Activated naive CD4-positive, alpha-beta T cell treated with anti-CD3 and anti-CD28 coated beads, Interleukin-2, amount 10 ng/mL, durations not matched to agents 7 days and 5 days (primary cell): ENCODE measurements at places on chromosomes 1 and 21.

DNA sequence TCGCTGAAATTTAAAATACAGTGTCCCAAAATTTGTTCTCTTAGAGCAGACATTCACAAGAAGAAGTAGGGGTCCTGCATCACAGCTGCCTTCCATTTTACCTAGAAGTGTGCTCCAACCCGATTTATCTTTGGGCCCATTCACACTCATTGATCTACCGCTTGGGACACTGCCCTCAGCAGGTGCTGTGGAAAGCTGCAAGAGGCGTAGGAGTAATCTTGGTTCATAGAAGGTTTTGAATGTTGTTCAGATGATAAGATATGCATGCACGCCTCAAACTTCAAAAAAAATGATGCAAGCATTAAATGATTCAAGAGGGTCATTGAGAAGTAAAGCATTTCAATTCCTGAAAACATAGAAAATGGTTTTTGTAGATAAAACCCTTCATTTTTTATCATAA is 18.6 kb upstream of the C1orf105 start:
- no peak for DNase-seq
- H3K27ac ChIP-seq: no peak overlapping the region
- H3K4me1 ChIP-seq: peaks cover 39% of the 10 kb centered on the region
- H3K36me3 ChIP-seq: peaks cover 2% of the 10 kb centered on the region

DNA sequence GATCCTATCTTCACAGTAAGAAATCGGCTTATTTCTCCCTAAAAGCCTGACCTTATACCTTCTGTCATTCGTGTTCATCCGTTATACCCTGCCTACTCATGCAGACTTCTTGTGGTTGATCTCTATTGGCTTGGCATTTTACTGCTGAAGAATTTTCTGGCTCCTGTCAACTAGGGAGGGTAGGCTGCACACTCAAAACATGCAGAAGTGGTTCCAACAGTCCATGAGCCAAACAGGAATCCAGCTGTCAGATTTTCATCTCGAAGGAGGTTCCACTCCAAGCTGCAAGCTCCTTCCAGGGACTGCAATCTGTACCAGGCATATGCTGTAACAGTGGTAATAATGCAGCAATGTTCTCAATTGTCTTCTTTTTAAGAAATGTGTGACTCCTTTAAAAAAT is 10.1 kb downstream of the DNAJC11 start:
- no peaks in the 10 kb centered on the region for H3K36me3 ChIP-seq
- H3K27ac ChIP-seq: no peak overlapping the region
- no peak overlapping the region for H3K4me3 ChIP-seq
- peaks cover 3% of the 10 kb centered on the region for H3K4me1 ChIP-seq
- no peak for DNase-seq
- no peaks in the 10 kb centered on the region for H3K27me3 ChIP-seq

DNA sequence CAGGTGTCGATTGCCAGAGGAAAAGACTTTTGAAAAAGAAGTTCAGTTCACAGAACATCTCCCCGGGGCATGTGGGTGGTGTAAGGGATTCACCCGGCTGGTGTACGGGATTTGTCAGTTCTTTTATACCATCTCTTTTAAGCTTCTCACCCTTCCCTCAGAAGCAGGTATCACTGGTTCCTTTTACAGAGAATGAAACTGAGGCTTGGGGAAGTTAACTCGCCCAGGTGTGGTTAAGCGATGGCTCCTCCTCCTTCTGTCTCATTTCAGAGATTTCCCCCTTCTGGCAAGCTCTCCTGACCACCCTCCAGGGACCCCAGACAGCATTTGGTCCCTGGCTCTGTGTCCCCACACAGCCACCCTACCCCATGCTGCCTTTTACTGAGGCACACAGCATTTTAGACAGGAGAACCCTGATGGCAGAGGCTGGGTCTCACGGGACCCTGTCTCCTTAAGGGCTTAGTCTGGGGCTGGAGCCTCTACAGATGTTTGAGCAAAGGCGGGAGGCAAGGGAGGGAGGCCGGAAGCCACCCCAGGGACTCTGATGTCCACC is 2.8 kb upstream of the ECE1 start:
- H3K36me3 ChIP-seq: peaks cover 17% of the 10 kb centered on the region
- no peaks in the 10 kb centered on the region for H3K27me3 ChIP-seq
- peak; percentile 66 for DNase-seq
- peak overlapping the region; percentile 98 for H3K27ac ChIP-seq

- H3K36me3 ChIP-seq: peaks cover 14% of the 10 kb centered on the region
- H3K27me3 ChIP-seq: no peaks in the 10 kb centered on the region
- no peak overlapping the region for H3K4me3 ChIP-seq
- DNase-seq: no peak
- peaks cover 11% of the 10 kb centered on the region for H3K4me1 ChIP-seq
- no peak overlapping the region for H3K27ac ChIP-seq
These were observed 22.3 kb downstream of the PABPC4 start for GRCh38 chr1:39554277-39554676.

DNA sequence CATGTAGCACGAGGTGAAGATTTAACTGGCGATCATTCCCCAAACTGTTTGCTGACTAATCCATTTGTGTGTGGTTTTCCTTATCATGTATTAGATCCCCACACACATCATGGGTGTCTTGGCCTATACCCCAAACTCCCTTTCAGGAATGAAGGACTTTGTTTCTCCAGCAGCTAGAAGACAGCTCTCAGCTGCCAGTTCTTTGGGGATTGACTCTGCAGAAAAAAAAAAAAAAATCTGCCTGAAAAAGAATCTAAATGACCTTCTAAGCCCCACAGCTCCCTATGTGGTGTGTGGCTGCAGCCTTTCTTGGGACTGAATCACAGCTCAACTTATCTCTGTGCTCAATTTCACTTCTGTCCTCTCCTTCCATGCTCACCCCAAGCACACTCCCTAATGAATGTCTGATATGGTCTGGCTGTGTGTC is 256.3 kb upstream of the DUSP10 start:
- peaks cover 15% of the 10 kb centered on the region for H3K4me1 ChIP-seq
- H3K36me3 ChIP-seq: no peaks in the 10 kb centered on the region
- H3K27ac ChIP-seq: no peak overlapping the region

- H3K36me3 ChIP-seq: peaks cover 35% of the 10 kb centered on the region
- no peak overlapping the region for H3K27ac ChIP-seq
- H3K27me3 ChIP-seq: no peaks in the 10 kb centered on the region
These were observed 49.3 kb downstream of the LPGAT1 start for GRCh38 chr1:211781260-211781659.

DNA sequence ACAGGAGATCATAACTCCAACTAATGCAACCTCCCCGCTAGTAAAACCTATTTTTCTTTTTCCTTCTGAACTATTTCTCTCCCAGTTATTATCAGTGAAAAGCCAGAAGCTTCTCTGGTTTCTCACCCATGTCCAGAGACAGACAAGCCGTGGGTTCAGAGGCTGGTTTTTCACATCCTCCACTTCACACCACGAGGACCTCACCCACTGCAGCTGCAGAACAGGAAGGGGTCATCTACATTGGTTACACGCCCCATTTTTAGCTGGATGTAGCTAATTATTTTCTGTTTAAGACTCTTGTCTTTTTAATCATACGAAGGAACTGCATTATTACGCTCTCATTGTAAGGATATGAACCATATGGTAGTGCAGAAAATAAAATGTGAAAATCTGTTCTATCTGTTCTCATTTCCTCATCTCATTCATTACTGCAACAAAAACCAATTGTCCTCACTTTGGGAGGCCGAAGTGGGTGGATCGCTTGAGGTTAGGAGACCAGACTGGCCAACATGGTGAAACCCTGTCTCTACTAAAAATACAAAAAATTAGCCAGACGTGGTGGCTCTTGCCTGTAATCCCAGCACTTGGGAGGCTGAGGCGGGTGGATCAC is 39.1 kb upstream of the CLDN14 start:
- H3K36me3 ChIP-seq: no peaks in the 10 kb centered on the region
- H3K27me3 ChIP-seq: peaks cover 7% of the 10 kb centered on the region
- no peak for DNase-seq
- no peak overlapping the region for H3K4me3 ChIP-seq
- no peaks in the 10 kb centered on the region for H3K4me1 ChIP-seq
- no peak overlapping the region for H3K27ac ChIP-seq

GRCh38 chr21:34333121-34333739 is 30.6 kb upstream of the KCNE2 start:
- no peak overlapping the region for H3K4me3 ChIP-seq
- H3K4me1 ChIP-seq: no peaks in the 10 kb centered on the region
- no peak overlapping the region for H3K27ac ChIP-seq
- no peaks in the 10 kb centered on the region for H3K36me3 ChIP-seq

- no peak overlapping the region for H3K27ac ChIP-seq
- H3K4me3 ChIP-seq: no peak overlapping the region
- peaks cover 14% of the 10 kb centered on the region for H3K36me3 ChIP-seq
- H3K4me1 ChIP-seq: peaks cover 3% of the 10 kb centered on the region
- H3K27me3 ChIP-seq: no peaks in the 10 kb centered on the region
These were observed 13.0 kb downstream of the MRAP start for GRCh38 chr21:32311621-32312020.

GRCh38 chr1:176735201-176735600 is 272.2 kb downstream of the PAPPA2 start:
- H3K27me3 ChIP-seq: no peaks in the 10 kb centered on the region
- H3K4me3 ChIP-seq: no peak overlapping the region
- no peak overlapping the region for H3K27ac ChIP-seq
- H3K4me1 ChIP-seq: no peaks in the 10 kb centered on the region

GRCh38 chr1:58064166-58064565 is 482.4 kb downstream of the OMA1 start:
- H3K4me1 ChIP-seq: no peaks in the 10 kb centered on the region
- no peak for DNase-seq
- H3K4me3 ChIP-seq: no peak overlapping the region
- no peaks in the 10 kb centered on the region for H3K27me3 ChIP-seq
- H3K36me3 ChIP-seq: no peaks in the 10 kb centered on the region

GRCh38 chr1:219676012-219676765 is 63.3 kb upstream of the ZC3H11B start:
- H3K36me3 ChIP-seq: no peaks in the 10 kb centered on the region
- H3K27me3 ChIP-seq: no peaks in the 10 kb centered on the region
- DNase-seq: no peak
- H3K4me1 ChIP-seq: no peaks in the 10 kb centered on the region

- H3K4me1 ChIP-seq: no peaks in the 10 kb centered on the region
- H3K27ac ChIP-seq: no peak overlapping the region
These were observed 6.9 kb upstream of the TMEM81 start for GRCh38 chr1:205091043-205091740.

DNA sequence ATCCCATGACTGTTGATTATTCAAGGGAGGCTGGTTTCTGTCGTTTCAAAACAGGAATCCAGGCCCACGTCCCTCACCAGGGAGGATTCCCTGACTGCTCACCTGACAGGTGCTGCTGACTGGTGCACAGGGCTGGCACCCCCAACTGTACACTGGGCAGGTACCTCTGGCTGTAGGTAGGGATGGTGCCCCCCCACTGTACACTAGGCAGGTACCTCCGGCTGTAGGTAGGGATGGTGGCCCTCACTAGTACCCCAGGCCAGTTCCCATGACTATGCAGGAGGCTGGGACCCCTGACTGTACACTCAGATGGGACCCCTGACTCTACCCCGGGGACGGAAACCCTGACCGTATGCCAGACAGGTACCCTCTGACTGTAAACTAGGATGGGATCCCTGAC is 33.6 kb upstream of the PDE9A start:
- no peaks in the 10 kb centered on the region for H3K4me1 ChIP-seq
- H3K27ac ChIP-seq: no peak overlapping the region
- no peak for DNase-seq
- H3K36me3 ChIP-seq: no peaks in the 10 kb centered on the region
- no peak overlapping the region for H3K4me3 ChIP-seq

DNA sequence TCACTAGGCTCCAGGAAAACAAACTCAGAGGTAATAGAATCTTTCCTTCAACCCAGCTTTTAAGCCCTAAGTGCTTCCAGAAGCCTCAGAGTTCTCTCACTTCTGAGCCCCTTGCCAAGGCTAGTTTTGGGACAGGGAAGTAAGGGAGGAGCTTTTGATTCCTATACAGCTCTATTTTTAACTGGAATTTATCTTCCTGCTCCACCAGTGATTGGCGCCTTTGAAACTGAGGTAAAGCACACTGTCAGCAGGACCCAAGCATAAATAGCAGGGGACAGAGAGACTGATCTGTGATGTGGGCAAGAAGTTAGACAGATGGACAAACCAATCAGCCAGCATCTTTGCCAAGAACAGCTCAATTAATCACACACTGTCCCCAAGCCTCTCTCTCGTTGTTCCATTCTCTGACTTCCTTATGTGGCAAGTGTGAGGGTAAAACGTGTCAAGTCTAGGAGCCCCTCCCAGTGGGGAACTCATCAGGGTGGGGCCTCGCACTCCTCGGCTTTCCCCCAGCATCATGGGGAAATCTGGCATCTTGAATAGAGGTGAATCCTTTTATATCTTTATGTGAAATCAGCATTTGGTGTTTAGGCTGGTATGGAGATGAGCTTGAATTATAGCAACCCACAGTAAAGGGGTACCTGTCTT is 40.2 kb upstream of the MPZL1 start:
- DNase-seq: no peak
- H3K27ac ChIP-seq: peak overlapping the region; percentile 46
- H3K4me3 ChIP-seq: no peak overlapping the region
- H3K27me3 ChIP-seq: no peaks in the 10 kb centered on the region
- peaks cover 9% of the 10 kb centered on the region for H3K4me1 ChIP-seq

DNA sequence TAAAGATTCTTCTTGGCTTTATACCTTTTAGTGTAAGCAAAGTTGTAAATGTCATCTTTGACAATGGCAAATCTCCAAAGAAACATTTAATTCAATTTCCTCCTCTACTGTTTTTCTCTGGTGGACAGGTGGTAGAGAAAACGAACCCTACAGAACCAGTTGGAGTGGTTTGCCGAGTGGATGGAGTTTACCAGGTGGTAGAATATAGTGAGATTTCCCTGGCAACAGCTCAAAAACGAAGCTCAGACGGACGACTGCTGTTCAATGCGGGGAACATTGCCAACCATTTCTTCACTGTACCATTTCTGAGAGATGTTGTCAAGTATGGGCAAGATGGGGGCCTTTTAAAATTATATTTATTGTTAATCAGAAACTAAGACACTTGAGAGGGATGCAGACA is 25.8 kb downstream of the UAP1 start:
- H3K27me3 ChIP-seq: no peaks in the 10 kb centered on the region
- no peak overlapping the region for H3K4me3 ChIP-seq
- H3K27ac ChIP-seq: no peak overlapping the region
- peaks cover 7% of the 10 kb centered on the region for H3K36me3 ChIP-seq

DNA sequence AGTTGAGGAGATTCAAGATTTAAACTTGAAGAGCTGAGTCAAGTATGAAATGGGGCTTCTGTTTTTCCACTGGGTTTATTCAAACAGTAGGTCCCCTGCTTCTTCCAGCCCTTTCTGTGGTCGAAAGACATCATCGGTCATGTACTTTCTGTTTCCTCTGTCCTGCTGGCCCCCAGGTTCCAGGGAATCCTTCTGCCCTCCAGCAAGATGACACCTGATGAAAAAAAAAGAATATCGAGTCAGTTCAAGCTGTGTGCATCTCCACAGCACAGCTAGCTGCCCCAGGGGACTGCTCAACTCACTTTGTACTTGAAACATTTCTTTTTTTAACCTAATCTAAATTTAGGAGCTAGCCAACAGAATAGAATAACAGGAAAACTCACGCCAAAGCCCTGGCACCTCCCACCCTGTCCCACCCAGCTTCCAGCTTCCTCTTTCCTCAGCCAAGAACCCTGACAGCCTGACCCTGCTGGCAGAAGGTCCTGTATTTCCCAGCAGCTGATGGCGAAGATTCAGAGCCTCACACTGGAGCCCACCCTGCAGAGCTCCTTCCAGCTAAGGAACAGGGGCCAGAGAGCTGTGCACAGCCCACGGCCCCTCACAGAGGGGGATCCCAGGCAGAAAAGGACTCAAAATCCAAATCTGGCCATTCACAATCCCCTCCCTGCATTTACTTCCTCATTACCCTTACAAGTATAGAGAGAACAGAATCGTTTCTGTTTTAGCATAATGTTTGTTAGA is 176.5 kb downstream of the PSMG1 start:
- H3K27ac ChIP-seq: no peak overlapping the region
- no peaks in the 10 kb centered on the region for H3K36me3 ChIP-seq
- DNase-seq: no peak
